NCI-H774 (cell line): ENCODE measurements at places on chromosomes 7 and 10.

- no peak for DNase-seq
Measured at GRCh38 chr7:42315631-42316030, 78.6 kb upstream of the GLI3 start.

GRCh38 chr7:2799253-2799652 lies 44.9 kb downstream of the GNA12 start:
- DNase-seq, result no peak

GRCh38 chr10:52956461-52956860 lies 183.9 kb upstream of the MBL2 start:
- no peak for DNase-seq

DNA sequence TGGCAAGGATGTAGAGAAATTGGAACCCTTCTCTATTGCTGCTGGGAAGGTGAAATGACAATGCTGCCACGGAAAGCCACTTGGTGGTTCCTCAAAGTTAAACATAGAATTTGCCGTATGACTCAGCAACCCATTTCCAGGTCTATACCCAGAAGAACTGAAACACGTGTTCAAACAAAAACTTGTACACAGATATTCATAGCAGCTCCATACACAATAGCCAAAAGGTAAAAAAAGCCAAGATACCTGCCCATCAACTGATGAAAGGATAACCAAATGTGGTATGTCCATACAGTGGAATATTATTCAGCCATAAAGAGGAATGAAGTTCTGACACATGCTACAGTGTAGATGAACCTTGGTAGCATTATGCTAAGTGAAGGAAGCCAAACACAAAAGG lies 39.1 kb downstream of the LHPP start:
- no peak for DNase-seq

DNA sequence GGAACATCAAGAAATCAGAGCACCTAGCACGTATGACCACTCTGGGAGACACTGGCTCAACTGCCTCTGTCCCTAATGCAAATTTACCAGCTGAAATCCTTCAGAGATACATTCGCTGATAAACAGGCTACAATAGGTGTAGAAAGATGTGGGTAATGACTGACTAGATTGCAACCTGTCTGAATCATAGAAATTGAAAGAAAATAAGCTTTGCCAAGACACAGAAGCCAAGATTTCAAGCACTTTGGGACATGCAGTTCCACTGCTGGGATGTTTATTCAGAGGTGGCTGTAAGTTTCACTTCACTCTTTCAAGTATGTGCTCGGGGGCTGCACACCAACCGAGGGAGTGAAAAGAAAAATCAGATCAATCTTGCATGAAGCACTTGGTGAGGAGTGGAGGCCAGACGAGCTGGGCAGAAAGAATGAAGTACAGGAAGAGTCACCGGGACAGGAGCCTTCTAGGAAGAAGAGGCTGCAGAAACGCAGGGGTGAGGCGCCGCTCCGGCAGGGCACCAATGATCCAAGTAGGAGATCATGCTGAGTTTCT lies 276.7 kb downstream of the PARD3 start:
- no peak for DNase-seq

- no peak for DNase-seq
Measured at GRCh38 chr7:65230231-65230630, 143.4 kb upstream of the ZNF92 start.

- DNase-seq, result no peak
Measured at GRCh38 chr7:47285860-47286491, 295.9 kb downstream of the TNS3 start.

GRCh38 chr10:43078986-43079273 lies 2.1 kb downstream of the RET start:
- DNase-seq, result no peak

- no peak for DNase-seq
Measured at GRCh38 chr7:117848941-117849340, 24.3 kb downstream of the CTTNBP2 start.

DNA sequence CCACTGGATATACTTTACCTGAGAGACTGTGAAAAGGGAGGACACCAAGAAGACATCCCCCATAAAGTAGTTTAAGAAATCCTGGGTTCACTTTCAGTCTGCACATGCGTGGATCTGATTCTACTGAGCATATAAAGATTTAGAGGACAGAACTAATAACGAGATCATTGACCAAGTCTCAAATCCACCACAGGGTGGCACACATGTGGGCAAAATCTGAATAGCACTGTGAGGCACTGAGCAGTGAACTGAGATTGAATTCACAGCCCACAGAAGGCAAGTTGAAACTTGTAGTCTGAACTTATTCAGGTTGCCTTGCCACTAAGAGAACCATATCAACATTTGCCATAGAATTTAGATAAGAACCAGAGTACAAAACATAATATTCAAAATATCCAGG lies 818.6 kb downstream of the GRID1 start:
- peak; percentile 5 for DNase-seq

DNA sequence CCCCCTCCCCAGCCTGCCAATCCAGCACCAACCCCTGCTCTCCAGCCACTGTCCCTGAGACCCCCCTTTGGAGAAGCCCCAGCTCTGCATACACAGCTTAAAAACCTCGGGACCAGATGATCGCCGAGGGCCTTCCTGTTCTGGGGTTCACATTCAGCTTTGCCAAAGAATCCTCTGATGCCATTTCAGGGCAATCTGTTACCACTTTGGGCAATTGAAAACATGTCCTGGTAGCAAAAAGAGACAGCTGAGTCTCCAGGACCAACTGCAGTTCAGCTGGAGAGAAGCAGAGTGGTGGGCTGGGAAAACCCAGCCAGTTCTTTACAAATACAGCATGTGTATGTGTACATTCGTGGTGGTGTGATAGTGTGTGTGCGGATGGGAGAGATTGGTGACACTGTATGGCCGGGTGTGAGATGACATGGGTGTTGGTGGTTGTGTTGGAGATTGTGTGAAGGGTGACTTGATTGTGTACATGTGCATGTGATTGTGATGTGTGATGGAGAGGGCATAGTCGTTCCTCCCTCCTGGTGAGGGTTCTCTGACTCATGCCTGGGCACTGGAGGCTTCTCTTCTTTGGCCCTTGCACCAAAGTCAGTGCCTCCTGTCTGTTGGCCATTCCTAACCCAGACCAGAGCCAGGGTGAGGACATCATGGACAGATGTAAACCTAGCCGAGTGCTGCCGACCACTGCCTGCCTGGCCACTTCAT lies 48.5 kb upstream of the AQP1 start:
- DNase-seq, result no peak

DNA sequence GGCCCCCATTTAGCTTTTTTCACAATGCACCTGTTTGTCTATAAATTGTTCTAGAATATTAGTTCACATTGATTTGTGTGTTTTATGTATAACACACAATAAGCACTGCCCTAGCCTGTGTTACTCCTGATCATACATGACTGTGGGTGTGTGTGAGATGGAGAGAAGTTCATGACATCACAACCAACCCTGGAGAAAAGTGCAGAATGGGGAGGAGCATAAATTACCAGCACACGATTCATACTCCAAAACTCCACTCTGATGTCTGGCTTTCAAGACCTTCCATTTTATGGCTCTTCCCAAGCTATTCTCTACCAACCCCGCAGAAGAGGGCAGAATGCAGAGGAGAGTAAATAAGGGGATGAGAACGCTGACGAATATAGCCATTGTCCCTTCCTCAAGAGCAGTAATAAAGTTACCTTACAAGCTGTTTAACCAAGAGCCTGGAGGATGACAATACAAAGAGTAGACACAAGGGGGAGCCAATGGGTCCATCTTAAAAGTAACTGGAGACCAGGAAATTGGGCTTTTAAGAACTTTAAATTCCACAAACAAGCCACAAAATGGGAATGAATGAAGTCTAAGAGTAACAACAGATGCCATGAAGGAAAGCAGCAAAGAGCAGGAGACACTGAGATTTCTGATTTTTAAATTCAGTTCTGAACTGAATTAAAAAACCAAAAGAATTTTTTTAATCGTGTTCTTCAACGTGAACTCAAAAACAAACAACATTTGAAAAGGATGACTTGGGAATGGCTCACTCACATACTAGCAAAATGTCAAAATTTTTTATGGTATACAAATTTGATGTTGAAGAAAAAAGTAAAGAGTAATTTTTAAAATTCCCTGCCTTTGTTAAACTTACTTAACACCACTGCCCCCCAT lies 159.6 kb downstream of the PARD3 start:
- peak; percentile 44 for DNase-seq

- no peak for DNase-seq
Measured at GRCh38 chr10:102261842-102262241, 16.5 kb downstream of the GBF1 start.

DNA sequence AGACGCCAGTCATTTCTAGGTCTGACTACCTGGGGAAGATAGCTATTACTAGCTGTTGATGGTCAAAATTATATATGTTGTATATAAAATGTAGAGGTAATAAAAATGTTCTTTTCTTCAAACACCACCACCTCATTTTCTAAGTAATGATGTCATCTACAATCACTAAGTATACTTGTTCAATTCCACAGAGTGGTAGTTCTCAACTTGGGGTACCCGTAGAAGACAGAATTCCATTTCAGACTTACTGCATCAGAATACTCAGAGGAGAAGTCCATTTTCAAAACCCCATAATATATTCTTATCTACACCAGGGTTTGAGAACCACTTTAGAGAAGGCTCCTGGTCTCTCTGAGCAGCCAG lies 191.9 kb downstream of the PTN start:
- DNase-seq, result no peak

- DNase-seq, result no peak
Measured at GRCh38 chr10:79136236-79137005, 67.7 kb downstream of the ZMIZ1 start.

DNA sequence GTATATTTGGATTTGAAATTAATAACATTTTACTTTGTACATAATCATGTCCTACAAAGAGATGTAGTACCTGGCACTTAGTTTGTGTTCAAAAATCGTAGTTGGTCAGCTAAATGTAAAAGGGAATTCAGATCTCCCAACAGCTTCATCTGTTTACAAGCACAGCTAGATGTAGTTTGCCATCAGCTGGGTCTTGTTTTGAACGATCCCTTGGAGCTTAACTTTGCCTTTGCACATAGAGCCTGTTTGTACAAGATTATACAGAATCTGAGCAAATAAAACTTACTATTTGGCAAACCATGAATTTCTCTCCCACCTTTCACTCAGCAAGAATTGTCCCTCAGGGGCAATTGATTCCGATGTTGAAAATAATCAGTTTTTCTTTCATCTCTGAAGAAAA lies 36.1 kb upstream of the ADD3 start:
- DNase-seq, result no peak

- no peak for DNase-seq
Measured at GRCh38 chr10:132332433-132332754, 401 bp downstream of the LRRC27 start.

GRCh38 chr10:19412531-19412930 lies 363.9 kb downstream of the MALRD1 start:
- no peak for DNase-seq

- DNase-seq, result no peak
Measured at GRCh38 chr10:6537770-6538169, 42.3 kb downstream of the PRKCQ start.

DNA sequence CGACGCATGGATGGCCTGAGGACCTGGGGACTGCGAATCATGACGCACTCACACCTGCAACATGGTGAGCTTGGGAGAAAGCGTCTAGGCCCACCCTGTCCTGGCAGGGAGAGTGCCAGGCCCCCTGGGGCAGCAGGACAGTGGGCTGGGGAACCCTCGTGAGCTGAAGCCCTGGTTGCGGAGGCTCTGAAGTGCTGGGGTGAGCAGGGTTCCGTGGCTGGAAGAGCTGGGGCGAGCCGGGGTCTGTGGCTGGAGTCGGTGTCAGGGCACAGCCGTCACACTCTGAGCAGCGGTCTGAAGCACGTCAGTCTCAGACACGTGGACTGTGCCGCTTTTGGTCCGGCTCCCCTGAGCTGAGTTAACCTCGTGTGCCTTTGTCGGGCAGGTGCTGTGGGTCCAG lies 4.7 kb downstream of the SUN1 start:
- DNase-seq, result no peak

- no peak for DNase-seq
Measured at GRCh38 chr10:128080641-128081040, 45.6 kb downstream of the MKI67 start.

GRCh38 chr10:105993609-105994008 lies 1170.9 kb downstream of the SORCS1 start:
- no peak for DNase-seq

DNA sequence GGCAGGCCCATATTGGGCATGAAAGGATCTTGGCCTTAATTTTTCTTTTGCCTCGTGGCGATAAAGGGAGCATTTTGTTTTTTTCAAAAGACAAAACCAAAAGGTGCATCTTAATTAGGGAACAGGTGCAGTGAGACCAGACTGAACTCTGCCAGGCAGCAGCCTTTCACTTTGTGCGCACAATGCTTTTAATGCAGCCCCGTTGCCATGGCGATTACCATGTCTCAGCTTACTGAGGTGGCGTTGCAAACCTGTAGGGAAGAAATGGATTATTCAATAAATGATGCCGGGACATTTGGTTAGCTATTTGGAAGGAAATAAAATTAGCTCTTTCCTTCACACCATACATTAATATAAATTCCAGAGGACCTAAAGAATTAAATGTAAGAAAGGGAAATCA lies 61.9 kb downstream of the MYL10 start:
- DNase-seq, result peak; percentile 75

GRCh38 chr10:59902016-59902415 lies 4.3 kb downstream of the CCDC6 start:
- no peak for DNase-seq

GRCh38 chr7:139034855-139035585 lies 822 bp downstream of the ZC3HAV1L start:
- no peak for DNase-seq

DNA sequence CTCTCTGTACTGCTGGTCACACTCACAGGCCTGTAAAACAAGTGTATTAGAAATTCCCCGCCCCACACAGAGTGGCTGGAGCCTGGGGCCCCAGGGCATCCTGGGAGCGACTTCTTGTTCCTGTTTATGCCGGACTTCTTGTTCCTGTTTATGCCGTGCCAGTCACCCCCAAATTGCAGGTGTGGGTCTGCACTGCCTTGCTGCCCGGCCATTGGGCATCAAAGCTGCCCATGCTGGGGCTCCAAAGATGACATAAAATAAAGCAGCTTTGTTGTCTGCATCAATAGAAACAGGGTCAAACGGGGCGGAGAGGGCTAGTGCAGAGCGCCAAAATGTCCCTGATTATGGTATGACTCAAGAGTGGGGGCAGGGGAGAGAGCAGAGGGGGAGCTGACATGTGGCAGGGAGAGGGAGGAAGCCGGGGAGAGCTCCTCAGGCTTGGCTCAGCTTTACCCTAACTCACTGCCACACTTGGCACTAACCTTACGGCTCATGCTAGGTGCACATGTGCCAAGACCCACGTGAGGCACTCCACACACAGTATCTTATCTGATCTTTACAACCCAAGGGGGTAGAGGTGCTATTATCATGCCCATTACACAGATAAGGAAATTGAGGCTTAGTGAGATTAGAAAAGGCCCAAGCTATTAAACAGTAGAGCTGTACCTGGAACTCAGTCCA lies 98.4 kb downstream of the PIP4K2A start:
- DNase-seq, result no peak

- no peak for DNase-seq
Measured at GRCh38 chr7:11430841-11431240, 401.2 kb downstream of the THSD7A start.

- no peak for DNase-seq
Measured at GRCh38 chr7:25752967-25753791, 398.8 kb upstream of the NFE2L3 start.
